ENCODE measurements at places on chromosomes 12 and 14.

- DNase-seq: no peak
Measured at GRCh38 chr14:54760866-54761575, 141.6 kb downstream of the GCH1 start.

DNA sequence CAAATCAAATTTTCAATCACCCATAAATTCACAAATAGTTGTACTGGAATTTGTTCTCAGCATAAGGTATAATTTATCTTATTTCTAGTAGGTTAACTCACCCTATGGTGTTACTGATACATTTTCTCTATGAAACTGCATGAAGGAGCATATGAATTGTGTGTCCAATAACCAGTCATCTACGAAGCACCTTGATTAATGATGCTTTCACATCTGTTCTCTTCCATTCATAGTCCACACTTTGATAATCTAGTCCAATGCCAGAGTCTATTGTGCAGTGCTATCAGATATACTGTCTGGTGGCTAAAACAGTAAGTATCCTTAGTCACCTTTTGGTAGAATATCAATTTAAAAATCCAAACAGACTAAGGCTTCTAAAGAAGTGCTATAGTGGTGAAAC, 876.0 kb downstream of the RPS29 start:
- DNase-seq: no peak

DNA sequence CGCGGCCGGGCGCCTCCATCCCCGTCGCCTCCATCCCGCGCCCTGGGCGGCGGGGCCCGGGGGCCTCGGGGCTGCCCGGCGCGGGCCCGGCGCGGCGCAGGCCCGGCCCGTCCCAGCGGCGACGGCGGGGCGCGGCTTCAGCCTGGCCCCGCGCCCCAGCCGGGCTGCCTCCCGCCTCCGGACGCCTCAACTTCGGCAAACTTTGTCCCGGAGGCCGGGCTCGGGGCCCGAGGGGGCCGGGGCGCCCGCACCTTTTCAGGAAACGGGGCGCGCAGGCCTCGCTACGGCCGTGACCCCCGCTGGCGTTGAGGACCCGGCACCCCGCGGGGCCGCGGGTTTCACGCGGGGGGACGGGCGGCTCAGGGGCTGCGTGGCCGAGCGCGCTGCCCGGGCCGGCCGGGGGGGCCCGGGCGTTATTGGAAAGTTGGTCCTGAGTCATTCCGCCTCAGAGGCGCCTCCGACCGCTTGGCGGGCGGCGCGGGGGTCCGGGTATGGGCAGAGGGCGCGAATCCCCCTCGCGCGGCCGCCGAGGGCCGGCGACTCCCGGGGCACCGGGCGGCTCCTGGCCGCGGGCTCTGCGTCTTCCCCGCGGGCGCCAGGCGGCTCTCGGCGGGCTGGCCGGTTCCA, 575 bp downstream of the TRAF3 start:
- DNase-seq: no peak

- DNase-seq: no peak
Measured at GRCh38 chr12:117593815-117594400, 232.5 kb upstream of the NOS1 start.

DNA sequence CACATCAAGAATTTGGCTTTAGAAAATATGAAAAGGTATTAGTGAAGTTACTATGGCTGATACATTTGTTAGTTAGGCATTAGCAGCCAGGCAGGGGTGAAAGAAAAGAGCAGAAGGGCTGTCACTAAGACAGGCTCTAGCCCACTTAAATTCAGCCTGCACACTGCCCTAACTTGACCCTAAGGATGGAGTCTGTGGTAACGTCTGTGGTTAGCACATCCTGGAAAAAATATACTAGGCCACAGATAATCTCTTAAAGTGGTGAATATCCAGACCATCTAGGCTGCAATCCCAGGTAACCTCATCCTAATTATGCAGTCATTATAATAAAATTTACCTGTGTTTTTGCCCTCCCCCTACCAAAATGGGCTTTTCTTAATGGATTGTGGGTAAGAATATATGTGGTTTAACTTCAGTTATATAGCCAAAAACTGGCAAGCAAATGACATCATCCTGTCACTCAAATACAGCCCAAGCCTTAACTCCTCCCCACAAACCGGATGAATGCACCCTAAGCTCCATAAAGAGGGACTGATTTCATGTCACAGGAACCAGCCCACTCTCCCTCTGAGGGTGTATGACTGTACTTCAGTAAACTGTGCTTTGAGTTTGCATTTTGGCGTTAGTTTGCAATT, 440.9 kb downstream of the LRFN5 start:
- DNase-seq: no peak

- no peak for DNase-seq
Measured at GRCh38 chr12:42802785-42803189, 213.2 kb upstream of the PRICKLE1 start.

DNA sequence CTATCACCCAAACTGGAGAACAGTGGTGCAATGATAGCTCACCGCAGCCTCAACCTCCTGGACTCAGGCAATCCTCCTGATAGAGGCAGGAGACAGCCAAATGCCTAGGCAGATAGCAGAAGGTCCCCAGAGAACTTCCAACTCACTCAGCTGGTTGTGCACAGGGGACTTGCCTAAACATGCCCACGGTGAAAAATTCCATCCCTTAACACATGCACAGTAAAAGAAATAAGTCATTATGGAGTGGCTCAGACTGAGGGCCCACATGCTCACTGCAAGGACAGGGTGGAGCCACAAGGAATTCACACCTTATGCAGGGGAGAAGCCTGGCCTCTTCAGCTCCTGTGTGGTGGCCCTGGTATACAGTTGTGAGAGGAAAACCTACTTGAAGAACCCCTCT, 525.8 kb upstream of the ATP2B1 start:
- no peak for DNase-seq
